Esophagus mucosa (tissue), 1 donor: ENCODE measurements at places on chromosomes 5 and 9.
A peak's percentile ranks its signal among the peaks of the same experiment; 100 is the strongest.

GRCh38 chr9:75169623-75170022 lies 81.3 kb downstream of the OSTF1 start:
- ATAC-seq = no peak

GRCh38 chr9:95722141-95722540 lies 153.3 kb upstream of the ERCC6L2 start:
- no peak for ATAC-seq

DNA sequence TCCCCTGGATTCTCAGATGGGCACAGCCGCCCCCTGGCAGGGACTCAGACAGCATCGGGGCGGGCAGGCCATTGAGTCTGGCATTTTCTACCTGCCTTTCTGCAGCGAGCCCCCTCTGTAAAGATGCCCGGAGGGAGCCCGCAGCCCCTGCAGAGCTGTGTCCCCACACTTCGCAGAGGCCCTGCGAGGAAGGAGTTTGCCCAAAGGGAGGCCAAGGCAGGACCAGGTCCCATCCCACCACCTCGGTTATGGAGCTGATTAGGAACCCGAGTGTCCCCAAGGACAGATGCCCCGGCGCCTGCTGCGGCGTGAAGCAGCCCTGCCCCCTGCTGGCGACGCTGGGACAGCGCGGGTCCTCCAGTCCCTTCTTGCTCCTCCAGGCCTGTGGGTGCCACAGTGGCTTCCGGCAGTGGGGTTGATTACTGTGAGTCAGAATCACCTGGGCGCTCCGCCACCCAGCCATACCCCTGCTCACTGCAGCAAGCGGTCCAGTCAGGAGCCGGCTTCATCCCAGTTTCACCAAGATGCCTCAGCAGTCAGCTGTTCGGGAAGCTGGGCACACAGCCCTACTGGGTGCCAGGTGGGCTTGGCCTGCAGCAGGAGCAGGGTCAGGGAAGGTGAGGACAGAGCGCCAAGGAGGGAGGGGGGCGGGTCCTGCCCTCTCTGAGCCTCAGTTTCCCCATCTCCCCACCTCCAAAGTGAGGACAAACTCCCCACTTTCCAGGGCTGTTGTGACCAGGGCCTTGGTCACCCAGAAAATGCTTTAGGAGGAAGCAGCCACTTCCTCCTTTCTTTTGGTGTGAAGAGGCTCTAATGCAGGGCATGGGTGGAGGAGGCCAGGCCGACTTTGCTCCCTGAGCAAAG lies 117.2 kb downstream of the RXRA start:
- ATAC-seq = peak; percentile 89

DNA sequence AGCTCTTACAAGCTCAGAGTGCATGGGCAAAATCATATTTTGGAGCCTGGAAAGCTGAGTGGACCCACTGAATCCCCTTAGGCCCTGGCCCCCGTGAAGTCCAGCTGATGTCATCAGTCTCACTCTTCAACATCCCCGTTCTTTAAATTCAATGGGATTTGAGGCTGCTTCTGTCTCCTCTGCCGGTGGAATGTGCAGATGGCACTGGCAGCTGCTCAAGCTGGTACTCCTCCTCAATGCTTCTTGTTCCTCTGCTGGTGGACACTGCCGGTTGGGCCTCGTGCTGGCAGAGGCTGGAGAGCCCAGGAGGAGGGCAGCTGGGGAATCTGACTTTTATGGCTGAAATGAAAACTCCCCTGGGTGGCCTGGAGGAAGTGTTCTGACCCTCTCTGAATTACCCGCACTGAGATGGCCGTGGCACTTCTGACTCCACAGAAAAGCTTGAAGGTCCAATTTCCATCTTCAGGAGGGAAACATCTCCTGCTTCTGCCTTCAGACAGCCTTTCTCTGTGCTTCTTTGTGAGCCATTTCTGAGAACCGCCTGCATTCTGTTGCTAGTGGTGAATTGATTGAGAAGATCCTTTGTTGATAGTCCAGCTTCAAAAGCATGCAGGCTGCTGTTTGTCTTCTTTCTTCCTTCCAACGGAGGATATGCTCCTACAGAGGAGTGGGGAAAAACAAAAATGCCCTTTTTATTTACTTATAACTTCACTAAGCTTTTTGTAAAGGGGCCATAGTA lies 298.9 kb downstream of the TMEM38B start:
- no peak for ATAC-seq

- ATAC-seq = no peak
Measured at GRCh38 chr9:126173401-126173800, 153.2 kb upstream of the MVB12B start.
